Activated T-cell treated with anti-CD3 and anti-CD28 coated beads for 24 hours (primary cell): ENCODE measurements at places on chromosomes 4 and X.

DNA sequence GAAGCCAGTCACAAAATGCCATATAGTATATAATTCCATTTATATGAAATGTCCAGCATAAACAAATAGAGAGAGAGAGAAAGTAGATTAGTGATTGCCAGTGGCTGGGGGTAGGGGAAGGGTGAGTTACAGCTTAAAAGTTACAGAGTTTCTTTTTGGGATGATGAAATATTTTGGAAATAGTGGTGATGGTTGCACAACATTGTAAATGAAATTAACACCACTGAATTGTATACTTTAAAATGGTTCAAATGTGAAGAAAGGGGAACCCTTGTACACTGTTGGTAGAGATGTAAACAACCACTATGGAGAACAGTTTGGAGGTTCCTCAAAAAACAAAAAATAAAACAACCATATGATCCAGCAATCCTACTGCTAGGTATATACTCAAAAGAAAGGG is 131.2 kb upstream of the GPC4 start:
- DNase-seq = no peak

GRCh38 chr4:61918987-61919386 is 718.9 kb downstream of the ADGRL3 start:
- no peak for DNase-seq

DNA sequence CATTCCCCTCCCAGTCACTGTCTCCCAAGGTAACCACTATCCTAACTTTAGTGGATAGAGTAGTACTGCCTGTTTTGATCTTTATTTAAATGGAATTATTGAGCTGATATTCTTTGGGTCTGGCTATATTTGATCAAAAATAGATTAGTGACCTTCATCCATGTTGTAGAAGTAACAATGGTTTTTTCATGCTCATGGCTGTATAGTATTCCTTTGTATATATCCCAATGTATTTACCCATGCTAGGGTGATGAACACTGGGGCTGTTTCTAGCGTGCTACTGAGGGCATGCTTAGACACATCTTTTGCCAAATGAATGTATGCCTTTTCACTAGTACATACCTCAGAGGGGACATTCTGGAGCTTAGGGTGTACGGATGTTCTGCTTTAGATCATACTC is 10.1 kb upstream of the MAGEA8 start:
- DNase-seq = no peak

GRCh38 chr4:75733369-75733768 is 9.0 kb downstream of the USO1 start:
- no peak for DNase-seq

- no peak for DNase-seq
Observed at GRCh38 chrX:96424007-96424406, 260.6 kb upstream of the DIAPH2 start.

GRCh38 chrX:30941898-30942297 is 52.8 kb upstream of the TAB3 start:
- DNase-seq = no peak

DNA sequence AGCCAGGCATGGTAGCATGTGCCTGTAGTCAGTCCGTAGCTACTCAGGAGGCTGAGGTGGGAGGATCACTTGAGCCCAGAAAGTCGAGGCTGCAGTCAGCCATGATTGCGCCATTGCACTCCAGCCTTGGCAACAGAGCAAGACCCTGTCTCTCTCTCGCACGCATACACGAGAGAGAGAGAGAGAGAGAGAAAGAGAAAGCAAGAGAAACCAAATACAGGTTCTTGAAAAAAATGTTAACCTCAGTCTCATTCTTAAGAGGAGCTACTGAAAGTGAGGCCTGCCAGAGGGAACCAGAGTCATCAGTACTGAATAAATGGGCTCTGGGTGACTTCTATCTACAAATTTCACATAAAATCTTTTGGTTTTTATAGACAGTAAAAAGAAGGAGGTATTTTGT is 42.9 kb downstream of the KIAA0232 start:
- no peak for DNase-seq

DNA sequence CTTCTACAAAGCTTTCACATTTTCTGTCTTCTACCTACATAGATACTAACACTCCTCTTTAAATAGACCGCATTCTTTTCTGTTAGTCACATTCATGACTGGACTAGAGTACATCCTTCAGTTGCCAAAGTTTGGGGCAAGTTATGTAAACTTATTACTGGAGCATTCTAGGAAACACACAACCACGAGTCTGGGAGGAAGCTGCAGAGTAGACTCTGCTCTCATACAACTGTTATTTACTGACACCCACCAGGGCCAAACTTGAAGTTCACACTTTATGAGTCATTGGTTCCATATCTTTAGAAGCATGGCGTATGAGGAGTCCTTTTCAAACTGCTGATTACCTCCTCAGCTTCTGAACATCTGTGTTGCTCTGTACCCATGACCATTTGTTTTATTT is 87.0 kb downstream of the RNF150 start:
- DNase-seq = no peak

- no peak for DNase-seq
Observed at GRCh38 chr4:143391895-143392294, 55.2 kb downstream of the GAB1 start.

GRCh38 chrX:9626379-9626778 is 139.3 kb downstream of the GPR143 start:
- no peak for DNase-seq

GRCh38 chr4:53119680-53120079 is 246.2 kb downstream of the SCFD2 start:
- DNase-seq = no peak

- no peak for DNase-seq
Observed at GRCh38 chr4:64617800-64618199, 208.6 kb upstream of the TECRL start.

DNA sequence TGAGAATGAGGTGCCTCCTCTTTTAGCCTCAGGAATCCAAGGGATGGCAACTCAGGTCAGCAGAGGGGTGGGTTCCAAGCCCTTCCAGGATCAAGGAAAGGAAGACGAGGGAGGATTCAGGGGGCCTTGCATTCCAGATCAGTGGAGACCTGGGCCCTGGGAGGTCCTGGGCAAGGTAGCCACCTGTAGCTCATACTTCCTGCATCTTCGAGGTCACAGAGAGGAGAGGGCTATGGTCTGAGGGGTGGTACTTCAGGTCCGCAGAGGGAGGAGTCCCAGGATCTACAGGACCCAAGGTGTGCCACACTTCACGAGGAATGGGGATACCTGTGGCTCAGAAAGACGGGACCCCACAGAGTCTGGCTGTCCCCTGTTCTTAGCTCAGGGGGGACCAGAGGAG is 9.2 kb downstream of the MAGEA4 start:
- no peak for DNase-seq

DNA sequence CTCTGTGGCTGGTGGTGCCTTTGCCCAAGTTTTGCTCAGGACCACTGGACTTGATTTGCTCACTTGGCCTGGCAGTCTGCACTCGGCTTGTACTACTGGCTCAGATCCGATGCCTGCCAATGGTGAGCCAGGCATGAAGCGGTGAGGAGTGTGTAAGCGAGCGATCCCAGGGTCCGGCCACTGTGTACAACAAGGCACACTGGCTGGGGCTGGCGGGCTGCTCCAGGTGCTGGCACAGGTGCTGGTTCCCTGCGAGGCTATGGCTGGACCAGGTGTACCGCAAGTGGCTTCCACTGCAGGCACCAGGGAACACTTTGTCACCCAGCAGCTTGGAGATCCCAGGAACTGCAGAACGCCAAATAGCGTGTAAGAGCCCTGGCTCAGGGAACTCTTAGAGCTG is 329.7 kb downstream of the CCSER1 start:
- DNase-seq = no peak

DNA sequence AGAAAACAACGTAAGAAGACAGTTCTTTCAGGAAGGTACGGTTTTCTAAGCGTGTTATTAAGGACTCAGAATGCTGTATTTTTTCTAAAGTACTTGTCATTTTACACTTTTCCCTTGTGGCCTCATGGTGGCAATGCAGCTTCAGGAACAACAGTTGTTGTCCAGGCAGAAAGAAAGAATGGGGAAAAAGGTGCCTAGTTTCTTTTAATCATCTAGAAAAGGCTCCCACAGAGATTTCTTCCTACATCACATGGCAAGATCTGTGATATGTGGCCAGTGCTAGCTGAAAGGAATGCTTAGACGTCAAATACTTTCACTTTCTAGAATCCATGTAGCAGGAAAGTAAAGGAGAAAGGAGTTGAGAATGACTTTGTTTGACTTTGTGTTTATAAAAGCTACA is 49.0 kb upstream of the TRAM1L1 start:
- DNase-seq = no peak

GRCh38 chr4:48739560-48740019 is 40.5 kb downstream of the FRYL start:
- no peak for DNase-seq

GRCh38 chr4:22485737-22486136 is 30.1 kb downstream of the ADGRA3 start:
- DNase-seq = no peak

- DNase-seq = no peak
Observed at GRCh38 chr4:9758641-9759317, 22.7 kb upstream of the DRD5 start.

DNA sequence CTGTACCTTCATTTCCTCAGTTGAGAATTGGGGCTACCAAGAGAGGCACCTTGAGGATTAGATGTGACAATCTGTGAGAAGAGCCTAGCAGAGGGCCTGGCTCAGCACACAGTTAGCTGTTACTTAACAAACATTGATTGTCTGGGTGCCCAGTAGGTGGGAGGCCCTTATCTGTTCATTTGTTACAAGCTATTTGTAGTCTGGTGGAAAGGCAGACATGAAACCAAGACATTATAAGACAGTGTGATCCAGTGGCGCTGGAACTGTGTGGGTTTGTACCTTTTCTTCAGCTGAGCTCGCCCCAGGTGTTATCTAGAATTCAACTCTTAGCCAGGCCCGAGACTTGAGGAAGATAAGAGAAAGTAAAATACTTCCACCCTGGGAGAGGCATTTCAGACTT is 16.9 kb downstream of the AKAP4 start:
- no peak for DNase-seq

- DNase-seq = no peak
Observed at GRCh38 chr4:25112995-25113380, 47.3 kb downstream of the SEPSECS start.

DNA sequence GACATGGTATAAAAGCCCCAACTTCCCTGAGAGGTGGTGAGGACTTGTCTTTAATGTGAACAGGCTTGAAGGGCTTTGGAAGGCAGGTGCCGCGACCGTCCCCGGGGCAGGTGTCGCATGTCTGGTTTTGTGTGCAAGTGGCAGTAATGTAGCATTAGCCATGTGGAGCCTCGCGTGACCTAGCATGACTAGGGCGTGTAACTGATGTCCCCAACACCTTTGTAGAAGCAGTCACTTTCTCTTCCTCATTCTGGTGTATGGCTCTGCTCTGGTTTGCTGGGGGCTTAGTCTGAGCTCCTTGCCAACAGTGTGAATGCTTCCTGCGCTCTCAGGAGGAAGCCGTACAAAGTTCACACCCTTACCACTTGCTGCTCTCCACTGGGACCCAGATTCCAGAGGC is 145.7 kb downstream of the AMMECR1 start:
- no peak for DNase-seq

DNA sequence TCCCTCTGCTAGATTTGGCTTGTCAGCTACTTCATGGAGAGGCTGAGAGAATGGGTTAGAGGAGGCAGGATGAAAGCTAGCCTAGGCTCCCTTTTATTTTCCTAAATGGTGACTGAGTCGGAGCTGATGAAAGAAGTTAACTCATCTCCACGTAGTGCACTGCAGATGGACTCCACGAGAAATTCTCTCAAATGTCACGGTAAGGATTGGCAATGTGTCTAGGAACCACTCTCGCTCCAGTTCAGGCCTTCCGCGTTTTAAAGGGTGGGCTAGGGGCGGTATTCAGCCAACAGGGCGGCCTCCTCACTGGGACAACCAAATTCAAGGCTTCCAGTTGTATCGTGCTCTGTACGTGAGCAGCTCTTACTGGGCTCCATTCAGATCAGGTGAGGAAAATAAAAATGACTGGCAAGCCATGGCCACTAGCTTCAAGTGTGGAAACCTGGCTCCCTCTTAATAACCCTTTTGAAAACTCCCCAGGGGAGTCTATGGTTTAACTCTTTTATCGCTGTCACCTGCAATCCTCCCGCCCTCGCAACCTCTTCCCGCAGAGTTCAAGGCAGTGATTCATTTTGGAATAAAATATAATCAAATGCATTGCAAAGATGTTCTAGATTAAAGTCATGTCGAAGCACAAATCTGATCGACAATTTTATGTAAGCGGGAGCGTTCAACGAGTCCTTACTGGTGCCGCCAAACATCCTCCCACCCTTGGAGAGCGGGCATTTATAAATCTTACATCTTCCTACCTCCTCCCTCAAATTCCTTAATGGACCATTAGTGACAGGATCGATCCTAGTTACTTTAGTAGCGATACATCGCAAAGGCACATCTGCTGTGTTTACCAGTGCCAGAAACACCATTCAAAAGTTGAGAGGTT is 1.2 kb downstream of the SPOCK3 start:
- DNase-seq = no peak

- DNase-seq = no peak
Observed at GRCh38 chr4:140641789-140642439, 73.2 kb upstream of the UCP1 start.

DNA sequence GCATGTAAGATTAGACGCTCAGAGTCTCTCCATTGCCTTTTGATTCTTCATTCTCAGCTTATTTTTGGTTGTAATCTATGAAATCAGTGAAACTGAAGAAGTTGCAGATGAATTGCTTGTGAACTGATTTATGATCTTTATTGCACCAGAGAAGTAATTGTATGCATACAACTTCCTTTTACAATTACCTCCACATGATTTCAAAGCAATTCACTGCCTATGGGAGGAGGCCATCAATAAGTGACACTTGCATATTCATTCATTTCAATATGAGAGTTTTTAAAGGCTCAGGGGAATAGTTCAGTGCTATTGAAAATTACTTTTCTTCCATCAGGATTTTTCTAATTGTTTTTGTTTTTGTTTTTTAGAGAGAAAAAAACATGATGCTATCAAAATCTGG is 222.3 kb downstream of the NKX6-1 start:
- no peak for DNase-seq

- DNase-seq = no peak
Observed at GRCh38 chrX:111039606-111040005, 56.4 kb upstream of the PAK3 start.

DNA sequence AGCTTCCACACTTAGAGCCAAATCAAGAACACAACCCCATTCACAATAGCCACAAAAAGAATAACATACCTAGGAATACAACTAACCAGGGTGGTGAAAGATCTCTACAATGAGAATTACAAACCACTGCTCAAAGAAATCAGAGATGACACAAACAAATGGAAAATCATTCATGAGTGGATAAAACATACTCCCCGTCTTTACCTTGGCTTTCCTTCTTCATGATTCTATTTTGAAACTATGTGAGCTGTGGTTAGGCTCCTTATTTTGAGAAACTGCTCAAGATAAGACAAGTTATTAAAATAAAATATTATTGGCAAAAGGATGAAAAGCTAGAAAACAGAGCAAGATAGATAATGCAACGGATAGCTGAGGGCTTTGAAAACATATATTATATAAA is 598.1 kb upstream of the FAT1 start:
- no peak for DNase-seq

DNA sequence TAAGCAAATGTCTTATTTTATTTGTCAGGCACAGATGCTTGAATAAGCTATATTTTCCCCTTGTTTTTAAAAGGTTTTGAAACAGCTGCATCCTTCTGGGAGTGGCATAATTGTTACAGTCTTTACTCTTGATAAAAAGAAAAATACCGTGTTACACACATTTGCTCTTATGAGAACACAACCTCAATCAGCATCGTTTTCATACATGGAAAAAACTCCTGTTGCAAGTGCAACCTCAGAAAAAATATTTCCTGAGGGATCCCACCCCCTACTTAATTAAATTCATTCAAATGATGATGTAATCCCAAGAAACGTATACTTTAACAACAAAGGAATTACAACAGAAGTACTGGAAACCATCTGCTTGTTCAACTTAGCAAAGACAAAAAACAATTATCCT is 58.6 kb downstream of the SMAD1 start:
- no peak for DNase-seq
